ENCODE measurements at places on chromosomes 11 and 22.

DNA sequence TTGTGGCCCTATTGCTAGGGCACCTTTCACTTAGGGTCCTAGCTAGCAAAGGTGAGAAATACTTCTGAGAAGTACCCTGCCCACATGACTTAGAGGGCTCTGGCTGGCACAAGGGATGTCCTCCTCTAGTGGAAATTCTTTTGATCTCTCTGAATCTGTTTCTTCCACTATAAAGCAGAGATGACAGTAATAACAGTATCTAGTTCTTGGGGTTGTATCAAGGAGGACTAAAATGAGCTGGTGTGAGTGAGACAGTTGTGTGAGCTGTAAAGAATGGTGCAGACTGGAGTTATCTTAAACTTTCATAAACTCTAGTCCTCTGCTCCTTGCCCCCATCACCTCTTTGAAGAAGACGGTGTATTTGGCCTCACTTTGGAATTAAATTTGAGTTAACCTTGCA lies 157.8 kb upstream of the PLET1 start:
- no peak for DNase-seq

GRCh38 chr11:21489416-21490115 lies 703.3 kb upstream of the ANO5 start:
- DNase-seq: no peak

- no peak for DNase-seq
Observed at GRCh38 chr11:33892906-33893594, 1.2 kb upstream of the LMO2 start.

DNA sequence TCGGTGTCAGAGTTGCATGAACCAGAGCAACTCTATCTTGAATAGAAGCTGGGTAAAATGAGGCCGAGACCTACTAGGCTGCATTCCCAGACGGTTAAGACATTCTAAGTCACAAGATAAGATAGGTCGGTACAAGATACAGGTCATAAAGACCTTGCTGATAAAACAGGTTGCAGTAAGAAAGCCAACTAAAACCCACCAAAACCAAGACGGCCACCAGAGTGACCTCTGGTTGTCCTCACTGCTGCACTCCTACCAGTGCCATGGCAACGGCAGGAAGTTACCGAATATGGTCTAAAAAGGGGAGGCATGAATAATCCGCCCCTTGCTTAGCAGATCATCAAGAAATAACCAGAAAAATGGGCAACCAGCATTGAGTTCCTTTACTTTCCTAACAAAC lies 2.4 kb upstream of the KAT5 start:
- no peak for DNase-seq

- no peak for DNase-seq
Observed at GRCh38 chr11:78567209-78567608, 7.5 kb downstream of the NARS2 start.

DNA sequence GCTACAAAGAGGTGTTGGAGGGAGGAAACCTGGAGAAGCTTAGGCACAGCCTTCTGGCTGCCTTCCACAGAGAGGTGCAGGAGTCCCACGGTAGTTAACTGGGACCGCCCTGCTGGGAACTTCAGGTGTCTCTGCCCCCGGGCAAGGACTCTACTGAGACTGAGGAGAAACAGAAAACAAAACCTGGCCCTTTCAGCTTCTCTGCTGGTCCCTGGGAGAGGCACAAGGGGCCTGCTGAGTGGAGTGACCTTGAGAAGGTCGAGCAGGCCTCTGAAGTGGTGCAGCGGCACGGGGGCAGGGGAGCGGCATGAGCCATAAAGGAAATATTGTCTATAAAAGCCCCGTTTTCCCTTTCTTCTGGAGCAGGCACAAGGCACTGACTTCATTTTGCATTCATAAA lies 38.9 kb downstream of the NTM start:
- no peak for DNase-seq

DNA sequence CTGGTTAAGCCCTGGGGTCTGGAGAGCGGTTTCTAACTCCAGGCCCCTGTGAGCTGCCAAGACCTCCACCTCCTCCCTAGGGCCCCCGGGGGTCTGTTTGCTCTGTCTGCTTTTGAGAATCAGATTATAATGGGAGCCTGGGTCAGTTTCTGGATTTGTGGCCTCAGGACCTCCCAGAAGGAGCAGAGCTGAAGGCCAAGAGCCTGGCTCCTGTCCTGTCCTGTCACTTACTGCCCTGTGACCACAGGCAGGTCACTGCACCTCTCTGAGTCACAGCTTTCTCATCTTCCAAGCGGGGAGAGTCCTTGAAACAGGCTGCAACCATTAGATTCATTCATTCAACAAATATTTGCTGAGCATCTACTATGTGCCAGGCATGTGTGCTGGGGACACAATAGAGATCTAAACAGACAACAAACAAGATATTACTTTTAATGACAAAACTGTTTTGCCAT lies 87.3 kb upstream of the FGF3 start:
- DNase-seq: no peak

DNA sequence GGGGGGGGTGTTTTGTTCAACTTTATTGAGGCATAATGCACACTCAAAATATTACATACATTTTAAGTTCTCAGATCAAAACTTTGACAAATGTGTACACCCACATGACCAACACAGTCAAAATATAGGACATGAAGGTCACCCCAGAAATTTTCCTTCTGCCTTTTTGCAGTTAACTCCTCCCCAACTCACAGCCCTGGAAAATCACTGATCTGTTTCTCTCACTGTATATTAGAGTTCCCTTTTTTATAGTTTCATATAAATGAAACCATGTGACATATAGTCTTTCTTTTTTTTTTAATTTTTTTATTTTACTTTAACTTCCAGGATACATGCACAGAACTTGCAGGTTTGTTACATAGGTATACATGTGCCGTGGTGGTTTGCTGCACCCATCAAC lies 4.6 kb downstream of the TMPRSS5 start:
- no peak for DNase-seq
